CD4-positive, alpha-beta T cell treated with Interleukin-1 beta for 1 hour (primary cell): ENCODE measurements at places on chromosomes 11 and 22.

DNA sequence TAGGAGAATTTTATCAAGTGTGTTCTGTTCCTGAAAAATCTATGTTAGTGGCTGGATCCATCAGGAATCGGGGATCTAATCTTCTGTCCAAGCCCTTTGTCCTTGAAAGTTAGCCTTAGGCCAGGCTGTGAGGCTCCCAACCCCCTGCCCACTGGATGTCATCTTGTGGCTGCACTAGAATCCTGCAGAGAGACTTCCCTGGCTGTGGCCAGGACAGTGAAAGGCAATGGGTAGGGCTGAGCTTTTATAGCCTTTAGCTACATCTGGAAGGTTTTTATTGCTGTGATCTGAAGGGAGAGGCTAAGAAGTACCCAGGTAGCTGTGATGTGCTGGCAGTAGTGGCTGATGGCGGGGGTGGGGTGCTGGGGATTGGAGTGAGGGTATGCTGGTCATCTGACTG lies 2.1 kb downstream of the OAF start:
- DNase-seq: no peak

- no peak for DNase-seq
Measured at GRCh38 chr22:38207898-38208432, 6.2 kb downstream of the MAFF start.

- no peak for DNase-seq
Measured at GRCh38 chr11:134014511-134014910, 54.4 kb upstream of the JAM3 start.

DNA sequence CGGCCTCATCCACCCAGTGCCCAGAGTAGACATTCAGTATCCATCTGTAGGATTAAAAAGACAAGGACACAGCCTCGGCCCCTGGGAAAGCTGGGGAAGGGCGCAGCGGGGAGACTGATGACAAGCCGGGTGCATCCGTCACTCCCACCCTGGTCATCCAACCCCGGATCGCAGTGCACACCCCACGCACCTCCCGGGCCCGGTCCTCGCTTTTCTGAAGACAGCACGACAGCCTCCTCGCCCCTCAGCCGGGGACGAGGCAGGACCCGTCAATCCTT lies 1.1 kb downstream of the FCHSD2 start:
- no peak for DNase-seq

DNA sequence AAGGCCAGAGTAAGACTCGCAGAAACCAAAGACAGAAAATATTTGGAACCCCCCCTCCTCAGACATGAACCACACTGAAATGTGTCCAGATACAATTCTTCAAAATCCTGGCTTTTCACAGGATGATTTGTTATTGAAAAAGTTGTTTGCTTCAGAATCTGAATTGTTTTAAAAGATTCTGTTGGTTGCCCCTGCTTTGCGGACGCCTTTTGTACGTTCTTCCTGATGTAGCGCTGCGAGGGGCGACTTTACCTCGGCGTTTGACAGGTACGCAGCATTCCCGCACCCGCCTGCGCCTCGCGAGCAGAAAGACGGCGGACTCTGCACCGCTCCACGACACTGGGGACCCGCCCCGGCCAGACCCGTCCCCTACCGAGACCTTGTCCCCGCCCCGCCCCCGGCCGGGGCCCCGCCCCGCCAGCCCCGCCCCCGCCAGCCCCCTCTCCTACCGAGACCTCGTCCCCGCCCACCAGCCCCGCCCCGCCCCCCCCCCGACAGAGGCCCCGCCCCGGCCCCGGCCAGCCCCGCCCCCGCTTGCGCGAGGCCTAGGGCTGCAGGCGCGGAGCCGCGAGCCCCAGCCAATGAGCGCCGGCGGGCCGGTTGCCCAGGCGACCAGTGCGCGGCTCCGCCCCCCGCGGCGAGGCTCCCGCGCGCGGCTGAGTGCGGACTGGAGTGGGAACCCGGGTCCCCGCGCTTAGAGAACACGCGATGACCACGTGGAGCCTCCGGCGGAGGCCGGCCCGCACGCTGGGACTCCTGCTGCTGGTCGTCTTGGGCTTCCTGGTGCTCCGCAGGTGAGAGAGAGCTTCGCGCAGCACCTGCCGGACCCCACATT lies at the start of gene GLB1L2:
GLB1L2 (plus strand) TSS at position 635 of the 835 bp plus-strand sequence; CDS start at position 709, 74 bp downstream.
- DNase-seq: peak; percentile 88

GRCh38 chr22:27493796-27494195 lies 307.8 kb downstream of the MN1 start:
- no peak for DNase-seq

DNA sequence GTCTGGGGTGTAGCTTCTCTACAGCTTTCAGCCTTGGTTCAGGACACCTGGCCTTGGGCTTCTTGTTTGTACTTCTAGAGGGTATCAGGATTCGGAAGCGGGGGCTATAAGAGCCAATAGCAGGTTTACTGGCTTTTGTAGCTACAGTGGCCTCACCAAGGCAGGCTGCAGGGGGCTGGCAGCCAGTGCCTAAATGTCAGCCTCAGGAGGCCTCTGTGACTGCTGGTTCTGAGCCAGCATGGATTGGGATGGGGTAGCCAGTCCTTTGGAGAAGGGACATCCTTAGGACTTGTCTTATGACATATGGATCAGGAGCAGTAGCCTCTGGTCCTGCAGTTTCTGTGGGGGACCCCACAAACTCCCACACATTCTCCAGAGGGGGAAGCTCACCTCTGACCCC lies 29.9 kb downstream of the EIF3F start:
- DNase-seq: no peak

DNA sequence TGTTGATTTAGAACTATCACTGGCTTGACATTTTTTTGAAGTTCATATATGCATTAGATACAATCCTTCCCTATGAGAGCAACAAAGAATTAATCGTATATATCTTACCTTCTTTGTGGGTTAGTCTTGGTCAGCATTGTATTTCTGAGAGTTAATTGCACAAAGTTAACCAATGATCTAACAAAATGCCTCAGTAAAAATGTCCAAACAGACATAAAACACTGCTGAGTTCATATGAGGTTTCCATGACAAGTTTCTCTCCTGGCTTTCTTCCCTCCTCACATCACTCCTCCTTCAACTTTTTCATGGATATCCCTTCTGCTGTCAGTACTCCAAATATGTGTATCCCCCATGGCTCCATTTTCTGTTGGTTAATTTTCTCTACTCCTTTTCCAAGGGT lies 9.0 kb downstream of the MAP6 start:
- no peak for DNase-seq

GRCh38 chr11:1447845-1448825 lies 38.4 kb downstream of the MOB2 start:
- DNase-seq: no peak
